ENCODE measurements at places on chromosomes 7 and 10. TPM values are rescaled to one million over a fixed set of nuclear protein-coding genes. Genes with fewer than 3 reads are reported as not detected.

Gene GPR15LG
- total RNA-seq = not detected

Gene SAMD9L
- total RNA-seq = 17.7 TPM

Gene GRM3
- not detected for total RNA-seq

Gene SNCG
- not detected for total RNA-seq

Gene CDK6
- total RNA-seq = 61.5 TPM
